ENCODE measurements at places on chromosomes 3 and 15.

DNA sequence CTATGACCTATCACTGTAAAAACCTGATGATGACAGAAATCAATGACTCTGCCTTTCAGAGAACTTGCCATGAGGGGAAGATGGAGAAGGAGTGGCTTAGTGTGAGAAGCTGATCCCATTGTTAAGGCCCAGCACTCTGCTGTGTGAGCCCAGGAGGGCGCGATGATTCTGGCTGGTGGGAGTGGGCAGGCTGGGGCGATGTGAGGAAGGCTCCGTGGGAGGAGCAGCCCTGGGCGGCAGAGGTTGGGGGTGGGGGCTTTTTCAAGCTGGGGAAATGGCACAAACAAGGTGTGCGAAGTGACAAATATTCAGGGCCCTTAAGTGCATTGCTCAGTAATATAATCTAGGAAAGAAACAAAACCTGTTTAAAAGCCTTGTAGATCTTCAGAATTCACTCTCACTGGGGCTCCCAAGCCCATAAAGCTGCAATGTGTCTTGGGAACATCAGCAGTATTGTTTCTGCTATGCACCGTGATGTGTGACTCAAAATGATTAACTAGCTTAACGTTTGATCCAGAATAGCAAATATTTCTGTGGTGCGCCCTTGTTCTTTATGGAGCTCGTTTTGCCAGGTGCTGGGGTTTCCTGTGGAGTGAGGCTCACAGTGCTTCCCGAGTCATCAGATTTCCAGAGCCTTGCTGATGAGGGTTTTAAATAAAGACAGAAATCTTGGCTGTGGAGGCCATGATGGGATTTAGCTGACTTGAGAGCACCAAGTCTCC lies 141.0 kb downstream of the CHDH start:
- DNase-seq = no peak

DNA sequence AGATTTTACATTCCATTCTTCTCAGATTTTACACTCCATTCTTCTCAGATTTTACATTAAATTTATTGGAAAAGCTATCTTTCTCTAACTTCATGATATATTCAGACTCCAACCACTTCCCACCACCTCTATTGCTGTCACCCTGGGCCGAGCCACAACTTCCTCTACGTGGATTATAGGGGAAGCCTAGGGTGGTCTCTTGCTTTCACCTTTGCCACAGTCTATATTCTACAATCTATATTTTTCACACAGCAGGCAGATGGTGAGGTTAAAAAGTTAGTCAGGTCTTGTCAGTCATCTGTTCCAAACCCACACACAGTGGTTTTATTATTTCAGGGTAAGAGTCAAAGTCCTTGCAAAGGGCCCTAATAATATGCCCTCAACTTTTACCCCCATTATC lies 370.8 kb upstream of the SUCLG2 start:
- DNase-seq = no peak

GRCh38 chr3:71026634-71027578 lies 556.6 kb downstream of the FOXP1 start:
- no peak for DNase-seq

- DNase-seq = no peak
Observed at GRCh38 chr15:90592131-90592881, 62.6 kb downstream of the CRTC3 start.

- DNase-seq = no peak
Observed at GRCh38 chr15:48298914-48299313, 32.3 kb upstream of the DUT start.

GRCh38 chr3:127374086-127375010 lies 86.5 kb upstream of the PRR20G start:
- DNase-seq = no peak

GRCh38 chr3:99376926-99377325 lies 261.5 kb upstream of the COL8A1 start:
- DNase-seq = no peak

GRCh38 chr3:76405196-76405595 lies 619.8 kb upstream of the ZNF717 start:
- no peak for DNase-seq

- DNase-seq = no peak
Observed at GRCh38 chr3:27228805-27229204, 140.4 kb downstream of the NEK10 start.

DNA sequence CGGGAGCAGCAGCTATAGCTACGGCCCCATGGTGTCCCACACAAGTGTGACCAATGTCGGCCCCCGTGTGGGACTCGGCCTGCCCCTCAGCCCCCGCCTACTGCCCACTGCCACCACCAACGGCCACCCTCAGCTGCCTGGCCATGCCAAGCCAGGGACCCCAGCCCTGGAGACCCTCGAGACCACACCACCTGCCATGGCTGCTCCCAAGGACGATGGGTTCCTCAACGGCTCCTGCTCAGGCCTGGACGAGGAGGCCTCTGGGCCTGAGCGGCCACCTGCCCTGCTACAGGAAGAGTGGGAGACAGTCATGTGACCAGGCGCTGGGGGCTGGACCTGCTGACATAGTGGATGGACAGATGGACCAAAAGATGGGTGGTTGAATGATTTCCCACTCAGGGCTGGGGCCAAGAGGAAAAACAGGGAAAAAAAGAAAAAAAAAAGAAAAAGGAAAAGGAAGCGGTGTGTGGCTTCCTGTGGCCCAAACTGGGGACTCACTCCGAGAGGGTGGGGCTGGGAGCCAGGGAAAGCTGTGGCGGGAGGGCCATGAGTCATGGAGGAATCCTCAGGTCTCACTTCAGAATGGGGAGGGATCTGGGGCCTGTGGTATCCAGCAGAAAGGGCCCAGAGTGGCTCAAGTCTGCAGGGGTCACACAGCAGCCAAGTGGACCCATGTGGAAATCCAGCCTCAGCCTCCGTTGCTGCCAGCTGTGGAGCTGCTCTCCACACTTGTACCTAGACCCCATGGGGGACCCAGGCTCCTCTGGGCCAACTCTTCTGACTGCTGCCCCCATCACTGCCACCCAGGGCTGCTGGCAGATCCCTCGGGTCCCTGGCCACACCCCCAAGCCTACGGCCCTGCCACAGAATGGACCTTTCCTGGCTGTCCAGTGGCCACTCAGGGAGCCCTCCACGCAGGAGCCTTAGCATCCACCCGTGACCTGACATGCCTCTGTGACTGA lies 26.1 kb downstream of the PTH1R start:
- no peak for DNase-seq

DNA sequence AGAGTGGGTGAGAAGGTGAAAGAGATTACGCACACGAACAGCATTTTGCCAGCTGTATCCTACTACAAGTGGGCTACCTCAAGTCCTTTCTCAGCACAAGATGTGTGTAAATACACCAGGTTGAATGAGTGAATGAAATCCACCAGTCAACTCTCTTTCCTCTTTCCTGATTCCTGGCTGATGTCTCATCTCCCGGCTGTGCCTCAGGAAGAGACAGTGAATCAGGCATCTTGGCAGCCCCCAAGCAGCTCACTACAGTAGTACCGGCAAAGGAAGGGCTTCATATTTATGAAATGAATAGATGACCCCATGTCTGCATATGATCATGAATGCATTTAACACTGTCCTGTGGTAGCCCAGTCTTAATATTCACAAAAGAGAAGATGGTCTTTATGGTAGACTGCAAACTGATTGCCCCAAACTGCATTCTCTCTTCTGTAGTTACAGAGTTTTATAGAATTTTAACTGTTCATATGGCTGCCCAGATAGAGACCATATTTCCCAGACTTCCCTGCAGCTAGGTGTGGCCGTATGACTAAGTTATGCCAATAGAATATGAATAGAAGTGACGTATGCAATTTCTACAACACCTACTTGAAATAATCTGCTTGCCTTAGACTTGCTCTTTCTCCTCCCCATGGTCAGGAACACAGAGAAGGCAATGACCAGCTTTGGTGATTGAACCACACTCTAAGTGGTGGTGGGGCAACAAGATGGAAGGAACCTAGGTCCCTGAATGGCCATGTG lies 22.7 kb downstream of the MGLL start:
- DNase-seq = no peak

- no peak for DNase-seq
Observed at GRCh38 chr15:66169625-66170024, 83.9 kb downstream of the MEGF11 start.

DNA sequence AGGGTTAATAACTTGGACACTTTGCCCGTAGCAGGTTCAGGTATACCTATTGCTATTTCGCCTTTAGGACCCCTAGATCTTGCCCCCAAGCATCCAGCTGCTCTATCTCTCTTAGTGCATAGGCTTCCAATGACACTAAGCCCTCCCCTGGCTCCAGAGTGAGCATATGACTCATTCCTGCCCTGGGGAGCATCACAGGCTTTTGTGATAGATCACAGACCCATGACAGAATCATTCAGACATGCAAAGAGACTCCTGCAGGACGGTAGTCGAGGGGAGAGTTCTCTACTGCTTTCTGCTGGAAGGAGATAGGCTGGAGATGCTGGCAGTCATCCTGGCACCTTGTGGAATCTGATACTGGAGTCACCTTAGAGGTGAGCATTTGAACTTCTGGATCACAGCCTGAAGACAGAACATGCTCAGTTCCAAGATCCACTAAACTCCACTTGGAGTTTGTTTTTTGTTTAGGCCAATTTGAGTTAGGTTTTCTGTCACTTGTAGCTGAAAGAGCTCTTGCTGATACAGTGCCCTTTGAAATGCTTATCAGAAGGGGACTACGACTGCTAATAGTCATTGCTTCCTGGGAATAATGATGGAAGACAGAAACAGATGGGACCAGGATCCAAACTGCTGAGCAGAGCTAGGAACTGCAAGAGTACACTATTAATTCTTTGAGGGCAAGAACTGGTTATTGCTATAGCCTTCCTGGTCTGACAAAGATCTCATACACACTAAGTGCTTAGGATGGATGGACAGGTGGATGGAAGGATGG lies 11.0 kb downstream of the LYSMD2 start:
- DNase-seq = no peak

- DNase-seq = no peak
Observed at GRCh38 chr15:75533945-75534344, 45.2 kb downstream of the PTPN9 start.

GRCh38 chr3:103752986-103753385 lies 1318.2 kb downstream of the ZPLD1 start:
- DNase-seq = no peak

- no peak for DNase-seq
Observed at GRCh38 chr3:36973139-36973538, 19.8 kb downstream of the EPM2AIP1 start.

DNA sequence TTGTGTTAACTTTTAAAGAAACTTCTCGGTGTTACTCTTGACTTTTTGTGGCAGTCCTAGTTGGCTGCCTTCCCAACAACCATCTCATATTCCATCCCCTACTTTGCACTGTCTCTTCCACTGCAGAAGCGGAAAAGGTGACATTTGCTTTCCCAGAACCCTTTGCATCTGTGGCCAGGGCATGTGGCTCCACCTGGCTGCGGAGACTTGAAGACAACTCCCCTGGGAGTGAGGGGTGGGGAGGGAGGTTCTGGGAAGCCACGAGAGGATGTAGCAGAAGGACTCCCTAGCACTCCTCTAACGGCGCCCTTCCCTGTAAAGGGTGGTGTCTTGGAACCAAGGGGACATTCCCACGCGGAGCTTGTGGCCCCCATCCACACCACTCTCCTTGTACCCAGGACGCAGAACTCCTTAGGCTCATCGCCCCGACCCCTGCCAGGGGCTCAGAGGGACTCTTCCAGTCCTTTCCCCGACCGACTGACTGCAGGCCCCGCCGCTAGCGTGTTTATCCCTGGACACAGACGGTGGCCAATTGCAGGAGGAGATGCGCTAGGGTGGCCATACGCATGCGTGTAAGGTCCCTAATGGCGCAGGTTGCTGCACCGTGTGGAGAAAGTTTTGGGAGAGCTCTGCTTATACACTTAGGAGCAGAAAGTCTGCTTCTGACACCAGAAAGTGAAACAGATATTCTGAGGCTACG lies 33.2 kb upstream of the SECISBP2L start:
- DNase-seq = no peak

DNA sequence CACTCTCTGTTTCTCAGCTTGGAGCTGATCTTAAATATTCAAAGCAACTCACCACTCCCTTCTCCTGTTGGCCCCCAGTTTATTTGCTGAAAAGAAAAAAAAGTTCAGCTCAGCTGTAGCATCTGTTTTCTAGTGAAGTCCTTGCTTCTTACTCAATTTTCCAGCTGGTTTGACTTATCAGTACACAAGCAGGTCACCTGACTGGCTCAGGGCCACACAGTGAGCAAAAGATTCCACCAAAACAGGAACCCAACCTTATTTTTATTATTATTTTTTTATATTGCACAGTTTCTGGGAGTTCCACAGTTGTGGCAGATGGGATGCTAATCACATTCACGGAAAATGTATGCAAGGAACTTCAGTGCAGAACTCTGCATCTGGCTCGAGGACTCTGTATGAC lies 390.7 kb upstream of the RGMA start:
- DNase-seq = no peak

DNA sequence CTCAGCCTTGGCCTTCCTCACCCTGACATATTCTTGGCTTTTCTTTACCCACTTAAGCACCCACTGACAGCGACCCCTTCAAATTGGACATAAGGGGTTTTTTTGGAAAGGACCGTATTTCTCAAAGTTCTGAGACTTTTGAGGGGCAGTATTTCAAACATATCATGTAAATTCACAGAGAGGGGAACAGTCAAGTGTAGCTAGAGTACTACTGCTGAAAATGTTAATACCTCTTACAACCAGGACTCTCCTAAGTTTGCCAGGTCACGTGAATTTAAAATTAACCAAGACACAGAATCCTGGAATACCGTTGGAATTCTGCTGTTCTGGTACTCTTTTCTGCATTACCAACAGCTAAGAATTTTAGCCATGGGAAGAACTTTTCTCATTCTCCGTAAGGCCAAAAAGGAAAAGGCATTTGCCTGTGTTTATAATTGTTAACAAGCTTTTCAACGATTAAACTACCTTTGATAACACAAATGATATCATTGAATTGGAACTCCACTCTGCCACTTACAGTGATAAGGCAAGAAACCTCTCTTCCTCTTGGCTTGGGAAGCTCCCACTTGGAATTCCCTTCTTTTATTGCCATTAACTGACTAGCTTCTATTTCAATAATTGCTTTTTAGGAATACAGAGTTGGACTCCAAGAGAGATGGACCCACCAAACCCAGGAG lies 597 bp upstream of the GBE1 start:
- DNase-seq = no peak

DNA sequence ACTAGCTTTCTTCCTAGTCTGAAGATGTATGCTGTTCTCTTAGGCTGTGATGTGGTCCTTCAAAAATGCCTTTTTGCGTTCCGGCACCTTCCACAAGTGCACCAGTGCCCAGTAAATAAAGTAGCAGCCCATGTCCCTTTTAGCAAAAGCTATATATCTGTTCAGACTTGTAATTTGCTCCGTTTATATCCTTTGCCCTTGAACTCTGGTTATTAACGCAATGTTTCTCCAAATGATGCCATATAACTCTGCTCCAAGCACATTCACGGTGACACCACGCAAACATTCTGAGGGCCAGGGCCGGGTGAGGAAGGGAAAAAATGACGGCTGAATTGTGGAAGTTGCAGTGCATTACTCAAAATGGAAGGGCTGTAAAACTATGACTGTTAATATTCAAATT lies 1001.1 kb upstream of the NR2F2 start:
- DNase-seq = no peak

All from stimulated activated effector memory CD8-positive, alpha-beta T cell treated with anti-CD3 and anti-CD28 coated beads, Interleukin-12 subunit alpha, Interleukin-12 subunit beta, amount 100 ng/mL, for 72 hours (primary cell).